ENCODE measurements at places on chromosomes 3 and 15.

GRCh38 chr3:111617912-111618601 is 22.9 kb upstream of the ZBED2 start:
- DNase-seq, result no peak

DNA sequence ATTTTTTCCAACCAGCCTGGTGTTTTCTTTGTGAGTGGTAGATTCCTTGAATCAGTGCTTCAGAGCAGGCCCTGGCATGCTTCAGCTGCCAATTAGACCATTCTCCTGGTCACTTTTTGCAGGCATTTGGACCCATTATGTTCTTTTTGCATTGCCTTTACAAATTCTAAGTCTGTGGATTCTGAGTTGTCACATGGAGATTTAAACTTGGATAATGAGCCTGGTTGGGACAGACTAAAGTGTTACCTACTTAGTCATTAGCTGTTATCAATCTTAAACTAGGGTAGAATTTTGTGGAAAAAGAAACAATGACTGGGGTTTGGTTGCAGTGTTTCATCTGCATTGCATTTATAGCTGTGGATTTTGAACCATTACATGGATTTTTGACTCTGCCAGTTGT is 40.6 kb downstream of the ARHGEF26 start:
- DNase-seq, result no peak

- DNase-seq, result peak; percentile 36
Measured at GRCh38 chr15:89198934-89199333, 22.4 kb downstream of the RLBP1 start.

DNA sequence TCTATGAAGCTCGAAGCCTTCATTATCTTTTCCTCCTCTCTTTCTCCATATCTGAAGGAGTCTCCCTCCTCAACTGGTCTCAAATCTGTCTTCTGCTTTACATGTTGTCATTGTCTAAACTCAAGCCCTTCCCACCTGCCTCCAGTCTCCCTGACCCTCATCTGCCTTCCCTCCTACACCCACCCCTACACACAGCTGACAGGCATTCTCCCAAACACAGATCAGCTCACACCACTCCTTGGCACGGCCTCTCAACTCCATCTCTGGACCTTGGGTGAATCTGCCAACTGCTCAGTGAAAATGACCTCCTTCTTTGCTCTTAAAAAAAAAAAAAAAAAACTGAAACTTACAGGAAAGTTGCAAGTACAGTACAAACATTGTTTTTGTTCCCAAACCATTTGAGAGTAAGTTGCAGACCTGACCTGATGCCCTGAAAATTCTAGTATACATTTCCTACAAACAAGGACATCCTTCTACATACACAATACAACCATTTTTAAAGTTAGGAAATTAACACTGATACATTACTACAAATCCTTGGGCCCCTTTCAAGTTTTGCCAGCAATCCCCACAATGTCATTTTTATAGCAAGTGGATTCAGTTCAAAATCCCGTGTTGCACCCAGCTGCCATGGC is 49.4 kb upstream of the UBE2E1 start:
- DNase-seq, result no peak

- DNase-seq, result no peak
Measured at GRCh38 chr3:29291982-29292363, 11.1 kb downstream of the RBMS3 start.

GRCh38 chr3:3468596-3468995 is 289.1 kb upstream of the CRBN start:
- DNase-seq, result no peak

- DNase-seq, result peak; percentile 7
Measured at GRCh38 chr3:55487381-55488241, 505 bp upstream of the WNT5A start.

DNA sequence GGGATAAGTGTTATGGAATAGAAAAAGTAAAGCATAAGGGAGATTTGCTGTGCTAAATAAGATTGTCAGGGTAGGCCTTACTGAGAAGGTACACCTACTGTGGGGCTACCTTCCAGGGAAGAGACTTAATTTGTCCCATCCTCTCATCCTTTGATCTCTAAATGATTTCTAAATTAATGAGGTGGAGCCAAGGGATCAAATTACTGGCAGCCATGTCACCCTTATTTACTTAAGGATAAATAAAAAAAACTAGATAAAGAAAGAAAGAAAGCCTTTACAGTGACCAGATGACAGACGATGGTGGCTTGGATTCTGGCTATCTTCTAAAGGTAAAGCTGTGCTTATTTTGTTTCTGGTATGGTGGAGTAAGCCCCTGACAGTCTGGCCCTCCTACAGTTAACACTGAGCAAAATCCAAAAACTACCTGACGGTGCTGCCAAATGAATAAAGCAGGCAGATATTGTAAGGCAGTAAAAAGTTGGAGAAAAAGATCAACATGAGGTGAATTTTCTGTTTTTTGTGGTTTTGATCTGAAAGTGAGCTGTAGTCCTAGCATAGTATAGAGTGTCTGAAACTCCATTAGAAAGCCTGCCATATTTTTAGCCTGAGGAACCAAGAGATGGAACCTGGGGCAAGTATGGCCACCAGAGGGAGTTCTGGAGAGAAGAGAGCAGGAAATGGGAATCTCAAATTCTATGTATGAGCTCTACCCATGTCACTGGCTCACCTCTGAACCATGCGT is 285.1 kb upstream of the MANF start:
- no peak for DNase-seq

GRCh38 chr3:57939775-57940174 is 68.4 kb upstream of the FLNB start:
- DNase-seq, result no peak

DNA sequence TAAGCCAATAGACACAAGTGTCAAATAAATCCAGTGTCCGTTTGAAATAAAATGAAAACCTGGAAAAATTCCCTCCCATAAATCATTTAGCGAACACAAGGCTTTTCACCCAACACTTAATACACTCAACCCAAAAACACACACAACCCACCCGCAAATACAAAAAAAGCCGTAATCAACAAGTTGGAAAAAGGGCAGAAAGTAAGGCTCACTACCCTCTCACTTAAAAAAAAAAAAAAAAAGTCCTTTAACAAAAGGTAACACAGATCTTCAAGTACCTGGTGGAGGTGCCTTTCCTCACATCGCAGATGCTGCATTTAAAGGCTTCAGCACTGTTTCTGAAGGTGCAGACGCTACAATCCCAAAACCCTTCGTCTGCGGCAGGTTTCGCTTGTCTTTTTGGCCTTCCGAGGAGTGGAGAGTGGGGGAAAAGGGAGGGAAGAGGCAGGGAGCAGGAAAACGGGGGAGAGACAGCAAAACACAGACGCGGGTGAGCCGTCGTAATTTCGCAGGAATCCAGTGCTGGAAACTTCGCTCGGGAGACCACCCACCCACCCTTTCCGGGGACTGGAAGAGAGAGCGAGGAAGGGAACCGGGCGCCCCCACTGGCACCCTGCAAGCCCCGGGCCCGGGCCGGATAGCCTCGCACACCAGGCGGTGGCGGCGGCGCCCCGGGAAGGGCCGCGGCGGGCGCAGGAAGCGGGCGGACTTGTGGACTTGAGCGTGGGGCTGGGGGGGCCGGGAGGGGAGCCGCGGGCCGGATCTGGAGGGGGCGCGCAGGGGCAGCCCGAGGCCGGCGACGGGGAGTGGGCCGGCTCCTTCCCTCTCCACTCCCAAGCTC is 401.8 kb downstream of the SHQ1 start:
- DNase-seq, result no peak

- DNase-seq, result no peak
Measured at GRCh38 chr3:151227266-151227806, 24.3 kb upstream of the GPR171 start.

DNA sequence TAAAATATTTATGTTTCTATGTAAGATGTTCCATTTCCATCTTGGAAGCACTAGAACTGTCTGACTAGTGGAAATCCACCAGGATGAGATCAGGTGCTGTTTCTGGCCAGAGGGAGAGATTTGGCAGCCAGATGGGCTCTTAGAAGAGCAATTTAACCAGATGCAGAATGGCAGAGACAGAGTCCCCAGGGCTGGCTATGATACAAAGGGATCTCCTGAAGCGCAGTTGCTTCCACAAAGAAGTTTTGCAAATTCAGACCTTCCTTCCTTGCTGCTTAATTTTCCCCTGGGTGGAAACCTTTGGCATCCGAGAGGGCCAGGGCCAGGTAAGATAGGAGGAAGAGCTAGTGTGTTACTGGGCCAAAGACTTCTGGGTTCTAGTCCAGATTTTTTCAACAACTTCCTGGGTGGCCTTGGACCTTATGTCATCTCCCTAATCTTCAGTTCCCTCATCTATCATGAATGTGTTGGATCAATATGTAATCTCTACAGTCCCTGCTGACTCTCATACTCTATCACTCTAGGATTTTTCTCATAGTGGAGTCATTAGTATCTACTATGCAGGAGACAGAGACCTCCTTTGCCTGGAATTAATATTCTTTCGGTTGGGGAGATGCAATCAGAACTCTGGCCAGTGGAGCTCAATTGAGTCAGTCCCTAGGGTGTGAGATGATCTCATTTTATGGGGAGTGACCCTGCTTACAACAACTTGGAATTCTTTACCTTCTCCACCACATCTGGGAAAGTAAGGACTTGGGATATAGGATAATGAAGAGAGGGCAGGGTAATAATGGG is 41.1 kb upstream of the NDUFB4 start:
- no peak for DNase-seq

- DNase-seq, result no peak
Measured at GRCh38 chr3:4776980-4777581, 202.2 kb upstream of the BHLHE40 start.

DNA sequence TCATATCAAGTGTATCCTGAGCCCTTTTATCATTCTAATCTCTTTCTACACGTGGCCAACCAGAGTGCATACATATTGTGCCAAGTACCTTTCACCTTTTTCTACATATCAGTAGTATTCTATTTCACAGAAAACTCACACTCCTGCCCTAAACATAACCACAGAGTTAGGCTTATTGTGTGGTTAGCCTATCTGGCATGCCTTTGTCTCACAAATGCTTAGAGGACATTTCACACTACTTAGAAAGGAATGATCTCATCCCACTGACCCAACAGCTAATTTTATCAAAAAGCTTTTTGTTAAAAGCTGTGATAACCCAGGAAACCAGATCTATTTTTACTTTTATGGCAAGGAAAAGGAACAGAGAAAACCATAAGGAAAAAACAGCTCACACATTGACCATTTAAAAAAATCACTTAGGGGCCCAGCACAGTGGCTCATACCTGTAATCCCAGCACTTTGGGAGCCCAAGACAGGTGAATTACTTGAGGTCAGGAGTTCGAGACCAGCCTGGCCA is 17.8 kb upstream of the MAP4 start:
- DNase-seq, result no peak

- no peak for DNase-seq
Measured at GRCh38 chr3:45981346-45982074, 14.1 kb downstream of the FYCO1 start.

DNA sequence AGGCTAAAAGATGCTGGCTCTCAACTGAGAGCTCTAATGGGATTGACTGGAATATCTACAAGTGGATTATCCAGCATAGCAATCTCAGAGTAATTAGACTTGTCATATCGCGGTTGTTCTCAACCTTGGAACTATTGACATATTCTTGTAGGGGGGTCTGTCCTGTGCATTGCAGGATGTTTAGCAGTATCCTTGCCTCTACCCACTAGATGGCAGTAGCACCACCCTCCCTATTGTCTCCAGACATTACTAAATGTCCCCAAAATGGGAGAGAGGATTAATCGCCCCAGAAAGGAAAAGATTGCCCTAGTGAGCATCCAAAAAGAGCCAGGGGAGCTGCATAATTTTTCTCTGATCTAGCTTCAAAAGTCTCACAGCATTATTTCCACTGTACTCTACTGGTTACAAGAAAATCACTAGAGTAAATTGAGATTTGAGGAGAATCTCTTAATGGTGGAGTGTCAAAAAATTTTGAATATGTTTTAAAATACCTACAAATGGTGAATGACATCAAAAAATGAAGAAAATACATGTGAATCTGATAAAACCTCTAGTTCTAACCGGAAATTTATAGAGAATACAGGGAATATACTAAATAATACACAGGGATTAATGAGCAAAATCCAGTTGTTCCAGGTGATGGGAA is 388.2 kb upstream of the AGTR1 start:
- no peak for DNase-seq

GRCh38 chr3:37154668-37155314 is 19.6 kb downstream of the LRRFIP2 start:
- no peak for DNase-seq

Measured in head of caudate nucleus (tissue), 42 donors.